T-helper 1 cell (primary cell): ENCODE measurements at places on chromosomes 4 and X.

DNA sequence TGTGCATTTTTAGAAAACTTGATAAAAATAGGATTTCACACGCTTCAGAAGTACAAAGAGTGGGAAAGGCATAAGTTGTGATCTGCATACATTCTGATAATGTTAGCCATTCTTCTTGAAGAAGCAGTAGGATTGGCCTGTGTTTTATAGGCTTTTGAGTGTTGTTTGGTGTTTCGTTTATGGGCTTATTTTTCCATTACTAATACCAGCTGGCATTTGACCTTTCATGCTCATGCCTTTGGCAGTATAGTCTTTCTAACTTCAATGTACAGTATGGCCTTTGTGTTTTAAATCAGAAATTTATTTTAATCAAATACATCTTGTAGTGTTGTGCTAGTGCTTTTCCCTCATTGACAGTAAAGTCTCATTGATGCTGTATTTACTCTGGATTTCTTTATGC is 51.5 kb upstream of the SLC4A4 start:
- DNase-seq = no peak

DNA sequence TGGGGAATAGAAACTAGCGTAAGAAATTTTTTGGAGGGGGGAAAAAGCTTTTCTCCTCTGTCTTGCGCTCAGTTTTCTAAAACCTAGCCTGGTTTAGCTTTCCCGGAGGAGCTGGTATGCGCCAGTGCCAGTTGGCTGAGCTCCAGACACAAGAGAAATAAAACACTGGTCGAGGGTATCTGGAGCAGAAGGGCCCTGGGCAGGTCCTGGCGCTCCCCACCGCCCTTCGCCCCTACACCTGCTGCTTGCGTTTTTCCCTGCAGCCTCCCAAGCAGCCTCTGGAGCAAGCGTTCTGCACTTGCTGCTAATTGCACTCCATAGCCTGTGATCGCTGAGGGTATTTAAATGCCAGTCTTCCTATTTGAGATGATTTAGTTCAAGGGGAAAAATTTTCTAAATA is 816 bp downstream of the EREG start:
- DNase-seq = no peak

GRCh38 chr4:188714907-188715306 is 575.7 kb downstream of the TRIML1 start:
- no peak for DNase-seq

- DNase-seq = no peak
These were observed 80.9 kb downstream of the IL21 start for GRCh38 chr4:122539861-122540465.

DNA sequence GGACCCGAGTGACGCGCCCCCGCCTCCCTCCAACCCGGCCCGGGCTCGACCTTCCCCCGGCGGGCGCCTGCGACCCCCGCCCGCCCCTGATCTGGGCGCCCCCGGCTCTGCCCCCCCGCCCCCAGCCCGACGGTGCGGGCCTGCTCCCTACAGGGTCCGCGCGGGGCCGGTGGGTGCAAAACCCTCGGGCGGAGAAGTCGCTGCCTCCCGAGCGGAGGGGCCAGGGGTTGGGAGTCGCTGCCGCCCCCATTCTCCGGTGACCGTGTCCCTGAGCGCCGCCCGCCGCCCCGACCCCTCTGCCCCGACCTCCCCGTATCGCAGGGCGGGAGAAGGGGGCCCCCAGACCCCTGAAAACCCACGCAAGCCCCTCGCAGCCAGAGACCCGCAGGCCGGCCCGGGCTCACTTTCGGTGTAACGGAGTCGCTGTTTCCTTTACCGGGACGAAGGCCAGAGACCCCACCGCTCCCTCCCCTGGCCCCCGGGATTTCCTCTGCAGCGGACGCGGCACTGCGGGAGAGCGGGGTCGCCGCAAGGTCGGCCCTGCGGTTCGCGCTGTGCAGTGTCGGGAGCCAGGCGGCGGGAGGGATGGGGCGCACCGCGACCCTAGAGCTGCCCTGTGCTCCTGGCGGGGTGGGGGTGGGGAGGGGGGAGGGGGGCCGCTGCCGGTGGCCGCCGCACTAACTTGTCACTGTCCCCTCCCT is 729 bp upstream of the CPLX1 start:
- DNase-seq = no peak

DNA sequence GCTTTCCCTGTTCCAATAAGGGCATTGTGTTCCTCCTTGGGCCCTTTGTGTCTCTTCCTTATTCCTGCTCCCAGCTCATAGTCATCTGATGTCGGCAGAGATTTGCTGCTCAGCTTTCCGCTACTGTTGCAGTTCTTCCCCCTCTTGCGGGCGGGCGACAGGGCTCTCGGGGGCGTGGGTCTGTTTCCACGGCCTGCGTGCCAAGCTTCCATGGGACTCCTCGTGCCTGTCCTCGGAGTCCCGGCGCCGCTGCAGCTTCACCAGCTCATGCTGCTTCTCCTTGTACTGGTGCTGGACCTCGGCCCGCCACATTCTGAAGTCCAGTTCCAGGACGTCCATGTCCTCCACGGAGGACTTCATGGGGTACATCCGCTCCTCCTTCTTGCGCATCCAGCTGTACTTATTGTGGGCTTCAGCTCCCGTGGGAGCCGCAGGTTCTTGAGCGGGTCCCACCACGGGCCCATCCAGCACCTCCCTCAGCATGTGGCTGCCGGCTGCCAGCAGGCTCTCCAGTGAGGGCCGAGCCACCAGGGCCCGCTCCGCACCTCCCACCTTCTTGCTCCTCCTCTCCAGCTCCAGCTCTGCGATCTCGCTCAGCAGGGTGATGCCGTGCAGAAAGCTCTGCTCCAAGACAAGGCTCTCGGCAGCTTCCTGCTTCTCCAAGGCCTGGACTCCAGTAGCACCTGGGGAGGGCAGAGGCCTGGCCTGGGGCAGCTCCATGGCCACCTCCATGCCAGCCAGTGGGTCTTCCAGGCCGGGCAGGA is 74.1 kb upstream of the UCP1 start:
- DNase-seq = no peak
